ENCODE measurements at places on chromosomes 6 and 20.

- DNase-seq: no peak
Observed at GRCh38 chr6:24990944-24991809, 55.4 kb upstream of the RIPOR2 start.

DNA sequence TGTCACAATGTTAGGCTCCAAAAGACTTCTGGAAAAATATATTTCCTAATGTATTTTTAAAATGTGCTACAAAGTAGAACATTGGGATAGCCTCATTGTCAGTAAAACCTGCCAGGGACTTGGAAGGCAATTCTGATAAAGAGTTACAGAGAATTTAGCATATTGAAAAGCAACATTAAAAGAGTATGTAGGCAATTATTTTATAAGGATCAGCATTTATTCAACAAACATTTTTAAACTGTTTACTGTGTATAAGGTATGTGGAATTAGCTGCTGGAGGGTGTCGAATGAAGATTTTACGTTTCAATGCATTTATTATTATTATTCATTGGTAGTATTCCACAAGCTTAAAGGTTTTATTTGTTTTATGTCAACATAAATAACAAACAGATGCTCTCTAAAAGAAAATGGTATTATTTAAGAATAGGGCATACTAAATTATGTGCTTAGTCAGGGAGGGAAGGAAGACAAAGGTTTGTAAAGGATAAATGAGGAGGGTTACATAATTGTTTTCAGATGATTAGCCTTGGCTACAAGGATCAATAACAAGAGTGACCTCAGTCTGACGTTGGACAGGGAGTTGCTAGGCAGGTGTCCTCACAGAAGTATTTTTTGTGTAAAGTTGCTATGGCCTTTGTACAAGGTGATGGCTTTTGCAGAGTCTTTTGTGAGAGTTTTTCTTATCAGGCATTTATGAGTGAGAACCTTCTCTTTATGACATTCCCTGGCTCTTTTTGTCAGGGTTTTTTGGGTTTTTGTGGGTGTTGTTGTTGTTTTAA, 313.4 kb upstream of the PLCB4 start:
- DNase-seq: no peak

- DNase-seq: no peak
Observed at GRCh38 chr6:160573943-160574342, 90.1 kb downstream of the LPA start.

DNA sequence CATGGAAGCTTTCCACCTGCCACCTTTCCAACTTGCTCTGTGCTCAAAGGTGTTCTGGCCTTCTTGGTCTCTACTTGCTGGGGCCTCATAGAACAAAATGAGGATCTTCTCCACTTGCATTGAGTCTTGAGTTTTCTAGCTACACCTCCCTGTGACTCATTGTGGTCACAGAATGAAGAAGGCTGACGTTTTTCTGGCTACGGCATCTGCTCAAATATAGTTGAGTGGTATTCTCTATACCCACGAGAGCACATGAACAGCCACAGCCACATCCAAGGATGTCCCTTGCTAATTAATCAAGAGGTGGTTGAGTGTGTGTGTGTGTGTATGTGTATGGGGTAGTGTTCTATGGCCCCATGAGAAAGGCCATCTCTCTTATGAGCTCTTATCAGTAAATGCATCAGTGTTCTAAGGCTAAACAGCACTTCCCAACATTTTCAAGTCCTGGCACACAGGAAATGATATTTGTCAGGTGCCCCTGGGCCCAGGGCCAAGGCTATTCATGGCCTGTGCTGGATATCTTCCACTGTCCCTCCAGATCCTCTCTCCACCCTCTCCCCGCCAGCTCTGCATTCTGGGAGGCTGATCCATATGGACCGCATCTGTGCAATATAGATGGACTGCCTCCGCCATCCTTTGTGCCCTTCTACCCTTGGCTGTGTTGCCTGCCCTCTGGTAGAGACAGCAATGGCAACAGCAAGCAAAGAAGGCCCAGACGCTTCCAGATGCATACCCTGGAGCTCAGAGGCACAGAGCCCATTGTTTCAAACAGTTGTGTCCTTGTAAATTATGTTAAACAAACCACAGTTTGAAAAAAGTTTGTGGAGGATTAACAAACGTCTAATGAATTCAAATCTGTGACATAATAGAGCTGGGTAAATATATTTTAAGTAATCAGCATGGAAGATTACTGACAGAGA, 150.2 kb downstream of the LRFN2 start:
- DNase-seq: peak; percentile 58

DNA sequence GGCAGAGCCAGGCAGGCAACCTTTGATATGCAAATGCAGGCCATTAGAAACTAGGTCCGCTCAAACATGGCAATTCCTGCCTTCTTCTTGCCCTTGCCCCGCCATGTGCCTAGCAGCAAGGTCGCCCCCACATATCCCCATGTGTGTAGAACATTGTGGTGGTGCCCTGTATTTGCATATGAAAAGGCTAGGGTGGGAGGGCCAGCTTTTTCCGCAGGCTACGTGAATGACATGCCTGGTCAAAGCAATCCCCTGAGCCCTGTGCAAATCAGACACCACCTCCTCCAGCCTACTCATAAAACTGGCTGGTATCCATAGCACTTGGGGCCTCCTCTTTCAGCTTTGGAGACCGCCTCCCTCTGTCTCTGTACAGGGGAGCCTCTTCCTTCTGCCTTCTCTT, 31.6 kb downstream of the GSTA2 start:
- no peak for DNase-seq

Data from Jurkat, Clone E6-1 (cell line).